IPS-NIHi11 (cell line): ENCODE measurements at places on chromosomes 6 and 20.

DNA sequence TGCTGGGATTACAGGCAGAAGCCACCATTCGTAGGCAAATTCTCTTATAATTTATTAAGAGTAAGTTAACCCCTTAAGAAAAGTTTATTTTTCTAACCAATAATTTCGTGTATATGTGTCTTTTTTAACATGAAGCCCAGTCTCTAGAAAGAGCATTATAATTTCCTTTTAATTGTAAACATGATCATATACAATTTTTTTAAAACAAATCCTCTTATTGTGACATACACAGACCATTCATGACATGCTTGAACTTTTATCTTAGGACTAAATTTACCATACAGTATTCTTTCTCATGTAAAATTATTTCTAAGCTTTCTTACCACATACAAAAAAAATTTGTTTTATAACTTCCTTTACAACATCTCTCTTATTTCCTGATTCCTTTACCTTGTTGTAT, 6.7 kb downstream of the ACOT13 start:
- DNase-seq: no peak

DNA sequence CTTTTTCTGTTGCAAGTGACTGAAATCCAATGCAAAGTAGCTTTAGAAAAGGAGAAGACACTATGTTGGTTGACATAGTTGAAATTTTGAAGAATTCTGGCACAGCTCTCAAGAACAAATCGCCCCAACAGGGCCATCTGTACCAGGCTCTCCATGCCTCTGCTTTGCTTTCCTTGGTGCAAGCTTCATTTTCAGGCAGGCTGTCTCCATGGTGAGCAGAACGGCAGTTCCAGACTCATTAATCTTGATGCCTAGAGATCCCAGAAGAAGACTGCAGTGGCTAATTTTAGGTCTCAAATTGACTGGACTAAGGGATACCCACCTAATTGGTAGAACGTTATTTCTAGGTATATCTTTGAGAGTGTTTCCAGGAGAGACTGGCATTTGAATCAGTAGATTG, 950.7 kb upstream of the FLRT3 start:
- no peak for DNase-seq

DNA sequence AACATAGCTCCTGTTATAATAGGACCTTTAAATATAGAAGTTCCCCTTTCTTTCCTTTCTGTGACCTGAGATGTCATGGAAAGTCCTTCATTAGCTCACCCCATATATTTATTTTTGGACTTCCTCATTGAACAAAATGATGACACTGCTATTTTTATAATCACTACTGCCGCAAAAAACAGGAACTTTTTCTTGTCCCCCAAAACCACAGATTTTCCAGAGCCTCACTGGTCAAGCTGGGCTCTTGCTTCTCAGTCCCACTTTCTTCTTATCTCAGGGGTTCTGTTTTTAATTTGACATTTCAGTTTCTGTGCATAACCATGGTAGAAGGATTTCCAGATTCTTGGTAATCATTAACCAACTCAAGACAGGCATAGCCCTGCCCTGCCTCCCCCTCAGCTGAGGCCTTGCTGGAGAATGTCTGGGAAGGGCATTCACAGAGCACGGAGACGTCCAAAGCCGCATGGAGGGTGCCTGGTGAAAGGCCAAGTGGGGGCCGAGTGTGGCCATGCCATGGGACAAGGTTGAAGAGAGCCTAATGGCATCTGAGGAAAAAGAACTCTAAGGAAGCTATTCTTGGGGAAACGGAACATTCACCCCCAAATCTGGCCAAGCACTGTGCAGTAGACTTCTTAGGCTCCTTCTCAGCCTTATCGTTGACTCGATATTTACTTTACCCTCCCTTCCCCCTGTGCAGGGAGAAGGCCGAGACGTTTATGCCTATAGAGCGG, 73.7 kb downstream of the EDN1 start:
- DNase-seq: no peak

GRCh38 chr6:75612434-75612833, 10.8 kb downstream of the SENP6 start:
- no peak for DNase-seq

DNA sequence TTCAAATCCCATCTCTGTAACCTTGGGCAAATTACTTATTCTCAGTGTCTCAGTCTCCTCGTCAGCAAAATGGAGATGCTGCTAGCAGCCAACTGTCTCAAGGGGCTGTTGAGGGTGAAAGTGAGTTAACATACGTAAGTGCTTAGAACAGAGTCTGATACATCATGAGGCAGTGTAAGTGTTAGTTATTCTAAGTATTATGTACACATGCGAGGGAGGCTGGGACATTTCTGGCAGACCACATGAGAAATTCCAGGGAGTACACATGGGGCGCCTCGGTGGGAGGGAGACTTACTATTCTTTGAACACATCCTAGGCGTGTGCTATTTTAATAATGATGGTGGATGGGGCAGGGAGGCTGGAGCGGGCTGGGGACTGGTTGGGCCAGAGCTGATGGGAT, 99.1 kb downstream of the DLGAP4 start:
- DNase-seq: no peak

DNA sequence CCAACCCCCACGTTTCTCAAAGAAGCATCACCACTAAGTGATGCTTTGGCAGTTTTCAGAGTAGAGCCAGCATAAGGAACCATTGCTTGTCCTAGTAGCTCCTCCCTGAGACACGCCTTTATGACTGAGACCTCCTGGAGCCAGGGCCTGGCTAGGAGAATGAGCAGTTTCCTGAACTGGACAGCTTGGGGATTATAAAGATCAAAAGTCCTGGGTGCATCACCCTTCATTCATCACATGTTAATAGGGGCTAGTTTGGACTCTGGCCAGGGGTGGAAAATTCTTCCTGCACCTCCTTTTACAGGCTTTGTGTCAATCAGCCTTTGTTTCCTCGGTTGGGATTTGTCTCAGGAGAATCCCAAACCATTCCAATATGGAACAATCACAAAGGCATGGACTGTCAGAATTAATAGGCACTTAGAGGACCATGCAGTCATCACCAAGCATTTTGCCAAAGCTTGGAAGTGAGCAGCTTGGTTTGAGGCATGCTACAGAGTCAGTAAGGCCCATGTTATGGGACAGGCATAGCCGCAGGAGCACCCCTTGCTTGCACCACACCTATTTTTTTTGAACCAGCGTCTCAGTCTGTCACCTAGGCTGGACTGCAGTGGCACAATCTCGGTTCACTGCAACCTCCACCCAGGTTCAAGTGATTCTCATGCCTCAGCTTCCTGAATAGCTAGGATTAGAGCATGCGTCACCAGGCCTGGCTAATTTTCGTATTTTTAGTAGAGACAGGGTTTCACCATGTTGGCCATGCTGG, 64.9 kb upstream of the TGM3 start:
- no peak for DNase-seq

- DNase-seq: no peak
These were observed 29.0 kb downstream of the OTOR start for GRCh38 chr20:16777126-16777525.

GRCh38 chr6:139330826-139331500, 39.2 kb upstream of the TXLNB start:
- DNase-seq: no peak

GRCh38 chr6:163950159-163950558, 535.6 kb downstream of the QKI start:
- no peak for DNase-seq

DNA sequence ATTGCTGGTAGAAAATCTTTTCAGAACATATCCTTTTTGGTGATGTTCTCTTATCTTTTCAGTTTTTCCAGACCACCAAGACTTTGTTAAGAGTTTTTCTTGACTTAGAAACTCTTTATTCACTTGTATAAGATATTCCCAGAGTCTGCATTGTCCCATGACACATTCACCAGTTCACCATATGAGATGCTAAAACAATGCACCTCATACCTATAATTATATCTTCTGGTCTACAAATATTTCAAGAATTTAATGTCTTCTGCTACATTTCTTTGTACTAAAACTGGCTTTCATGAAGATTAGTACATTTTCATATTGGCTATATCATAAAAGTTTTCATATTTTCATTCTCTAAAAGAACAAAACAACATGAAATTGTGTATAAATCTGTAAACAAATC, 111.3 kb downstream of the ADGRG6 start:
- DNase-seq: no peak

- no peak for DNase-seq
These were observed 27.4 kb downstream of the IBTK start for GRCh38 chr6:82220167-82220566.

- DNase-seq: no peak
These were observed 292.8 kb downstream of the FRK start for GRCh38 chr6:115767931-115768330.

- no peak for DNase-seq
These were observed 262.3 kb upstream of the PLN start for GRCh38 chr6:118285791-118286190.

- no peak for DNase-seq
These were observed 207.0 kb downstream of the SYNDIG1 start for GRCh38 chr20:24676353-24676977.

DNA sequence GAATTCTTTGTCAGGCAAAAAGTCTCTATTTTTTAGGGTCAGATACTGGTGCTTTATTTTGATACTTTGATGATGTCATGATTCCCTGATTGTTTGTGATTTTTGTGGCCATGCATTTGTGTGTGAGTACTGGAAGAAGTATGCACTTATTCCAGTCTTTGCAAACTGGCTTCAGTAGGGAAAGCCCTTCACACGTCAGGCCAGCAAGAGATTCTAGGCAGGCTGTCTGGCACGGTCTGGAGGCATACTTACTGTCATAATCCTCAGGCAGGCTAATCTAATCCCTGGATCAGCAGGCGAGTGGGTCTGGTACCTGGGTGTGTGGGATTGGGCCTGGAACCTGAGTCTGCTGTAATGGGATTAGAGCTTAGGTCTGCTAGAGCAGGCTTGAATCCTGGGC, 391.8 kb upstream of the MMS22L start:
- DNase-seq: no peak

GRCh38 chr6:22838345-22838744, 269.0 kb downstream of the HDGFL1 start:
- no peak for DNase-seq

DNA sequence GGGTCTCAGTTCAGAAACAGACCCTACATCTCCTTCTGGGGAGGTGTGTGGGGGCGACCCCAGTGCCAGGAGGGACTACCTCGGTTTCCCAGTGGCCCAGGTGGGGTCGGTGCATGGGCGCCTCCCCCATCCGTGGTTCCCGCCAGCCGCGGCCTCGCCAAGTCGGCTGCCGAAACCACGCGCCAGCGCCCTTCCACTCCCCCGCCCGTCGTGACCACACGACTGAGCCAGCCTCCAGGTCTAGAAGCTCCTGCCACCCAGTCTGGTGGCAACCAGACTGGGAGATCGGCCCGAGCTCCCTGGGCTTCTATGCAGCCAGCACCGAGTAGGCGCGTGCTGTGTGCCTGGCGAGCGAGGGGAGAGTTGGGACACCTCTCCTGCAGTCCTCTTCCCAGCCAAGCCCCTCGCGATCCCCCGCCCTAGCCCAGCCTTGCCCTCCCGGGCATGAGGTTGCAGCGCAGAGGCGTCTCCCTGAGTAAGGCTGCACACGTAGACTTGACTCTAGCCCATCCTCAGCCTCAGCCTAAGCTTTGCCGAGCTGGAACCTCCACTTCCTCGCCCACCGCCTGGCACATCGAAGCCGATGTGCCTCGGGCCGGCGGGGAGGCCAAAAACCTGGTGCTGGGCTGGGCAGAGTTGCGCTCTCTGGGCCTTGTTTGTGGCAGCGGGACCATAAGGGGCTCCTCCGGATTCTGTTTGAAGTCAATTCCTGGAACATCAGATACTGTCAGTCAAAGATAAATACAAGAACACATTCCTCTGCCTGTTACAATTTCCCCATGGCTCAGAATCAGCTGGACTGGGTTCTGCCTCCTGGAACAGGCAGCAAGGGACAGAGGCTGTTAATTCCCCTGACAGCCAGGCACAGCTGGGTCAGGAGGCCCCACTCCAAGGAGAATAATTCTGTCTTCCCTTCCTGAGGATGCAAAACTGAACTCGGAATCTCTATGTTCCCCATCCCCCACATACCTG, 1.5 kb upstream of the CPNE5 start:
- DNase-seq: peak; percentile 34

GRCh38 chr20:13526551-13526950, 112.2 kb downstream of the TASP1 start:
- no peak for DNase-seq

- no peak for DNase-seq
These were observed 11.4 kb upstream of the IFNGR1 start for GRCh38 chr6:137230547-137230946.

DNA sequence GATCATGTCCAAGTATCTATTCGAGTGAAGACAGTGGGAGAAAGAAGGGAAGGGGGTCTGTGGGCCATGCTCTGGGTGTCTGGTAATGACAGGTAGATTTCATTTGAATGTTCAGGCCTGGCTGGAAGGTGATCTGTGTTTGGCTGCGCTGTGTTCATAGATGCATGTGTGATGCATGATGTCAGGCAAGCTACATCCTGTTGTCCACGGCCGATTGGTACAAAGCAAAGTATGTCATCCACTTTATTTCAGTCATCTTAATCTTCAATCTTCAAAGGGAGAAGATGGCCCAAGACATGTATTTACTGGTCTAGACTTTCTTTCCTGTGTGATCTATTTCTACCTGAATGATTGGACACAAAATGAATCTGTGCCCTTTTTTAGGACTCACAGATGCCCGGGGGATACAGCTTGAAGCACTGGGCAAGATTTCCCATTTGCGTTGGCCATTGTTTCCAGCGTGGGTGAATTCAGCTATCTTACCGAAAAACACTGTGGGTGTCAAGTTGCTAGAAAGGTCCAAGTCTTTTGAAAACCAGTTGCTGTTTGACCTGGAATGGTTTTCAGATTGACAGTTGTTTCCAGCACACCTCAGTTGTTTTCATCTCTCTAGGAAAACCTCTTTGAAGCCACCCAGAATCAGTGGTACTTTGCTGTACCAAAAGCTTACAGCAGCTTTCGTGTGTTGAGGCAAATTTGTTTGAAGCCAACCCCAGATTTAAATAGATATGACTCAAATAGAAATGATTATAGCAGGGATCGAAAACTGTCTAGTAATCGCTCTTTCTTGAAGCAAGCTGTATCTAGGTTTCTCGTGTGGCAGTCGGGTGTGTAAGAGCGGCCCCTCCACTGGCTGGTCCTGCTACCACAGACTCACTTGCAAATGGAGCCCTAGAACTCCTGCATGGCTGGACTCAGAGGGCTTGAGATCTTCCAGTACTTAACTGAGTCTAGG, 27.2 kb downstream of the DUSP22 start:
- no peak for DNase-seq

DNA sequence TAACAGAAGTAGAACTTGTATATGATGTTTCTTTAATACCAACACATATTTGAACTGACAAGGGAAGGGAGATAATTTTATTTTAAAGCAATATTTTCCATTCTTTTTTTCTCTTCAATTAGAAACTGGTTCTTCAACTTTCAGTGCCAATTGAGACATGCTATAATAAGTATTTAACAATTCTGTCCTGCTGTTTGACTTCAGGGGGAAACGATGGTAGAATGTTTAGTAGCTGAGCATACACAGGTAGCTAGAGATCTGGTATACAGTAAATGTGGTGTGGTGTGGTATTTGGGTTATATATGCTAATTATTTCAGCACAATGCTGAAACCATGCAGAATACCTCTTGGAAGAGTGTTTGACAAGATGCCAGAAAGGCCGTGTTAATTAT, 156.9 kb downstream of the ARID1B start:
- no peak for DNase-seq
